ENCODE measurements at places on chromosomes 6 and 20. TPM values are rescaled to one million over a fixed set of nuclear protein-coding genes. Genes with fewer than 3 reads are reported as not detected.

Gene C6orf141
- 6.5 TPM for total RNA-seq

Gene NOX3
- total RNA-seq, result not detected

Gene SLC22A2
- not detected for total RNA-seq

Gene MICAL1
- total RNA-seq, result 37.3 TPM

Gene BPI
- not detected for total RNA-seq

Gene STK4
- 20.2 TPM for total RNA-seq

Gene MSH5
- 10.2 TPM for total RNA-seq

Gene KCNB1
- 0.02 TPM for total RNA-seq

Gene HFE
- 3.4 TPM for total RNA-seq

Gene NAA20
- total RNA-seq, result 122 TPM

Gene LST1
- total RNA-seq, result not detected

Gene GGTLC1
- total RNA-seq, result not detected

Gene QKI
- total RNA-seq, result 125 TPM

Gene KCNQ2
- 0.23 TPM for total RNA-seq

Gene RBL1
- total RNA-seq, result 14.4 TPM
